A549 treated with CpdA at 1 μM for 4 hours (cell line): ENCODE measurements at places on chromosomes 16 and 17. TPM values are rescaled to one million over a fixed set of nuclear protein-coding genes. Genes with fewer than 3 reads are reported as not detected.

The PLEKHH3 gene
- total RNA-seq: 11.4 to 20.4 TPM (median 18.3 TPM) in 5 replicates

The RAMP2 gene
- total RNA-seq: 0.65 to 1.3 TPM (median 0.99 TPM) in 5 replicates

The AP1G1 gene
- total RNA-seq: 41.5 to 53.6 TPM (median 47.5 TPM) in 5 replicates

The KRTAP4-5 gene
- not detected in 5 replicates for total RNA-seq

The SULT1A1 gene
- total RNA-seq: 5.0 to 5.5 TPM (median 5.3 TPM) in 5 replicates

The C16orf92 gene
- total RNA-seq: not detected in 5 replicates

The KRTAP9-4 gene
- not detected in 5 replicates for total RNA-seq

The CD300E gene
- total RNA-seq: not detected in 5 replicates

The WDR81 gene
- total RNA-seq: 24.3 to 34.1 TPM (median 30.6 TPM) in 5 replicates

The POLG2 gene
- total RNA-seq: 16.8 to 19.2 TPM (median 16.8 TPM) in 5 replicates

The SNAI3 gene
- 0.08 to 0.21 TPM (median 0.14 TPM) in 4 of 5 replicates, not detected in the other for total RNA-seq

The KRTAP4-4 gene
- total RNA-seq: not detected in 5 replicates

The FBXW10B gene
- total RNA-seq: 2.2 to 4.2 TPM (median 3.7 TPM) in 5 replicates

The PDIA2 gene
- total RNA-seq: 0.23 to 0.89 TPM (median 0.57 TPM) in 4 of 5 replicates, not detected in the other

The USP32 gene
- 31.2 to 37.5 TPM (median 34.1 TPM) in 5 replicates for total RNA-seq

The OR1F1 gene
- 0.29 to 0.48 TPM (median 0.40 TPM) in 3 of 5 replicates, not detected in the others for total RNA-seq

The BLMH gene
- total RNA-seq: 43.5 to 54.0 TPM (median 47.6 TPM) in 5 replicates

The SP6 gene
- 2.6 to 3.0 TPM (median 2.8 TPM) in 5 replicates for total RNA-seq

The RGS11 gene
- total RNA-seq: 3.7 to 5.5 TPM (median 4.1 TPM) in 5 replicates

The KRT26 gene
- total RNA-seq: not detected in 5 replicates

The NXN gene
- 21.9 to 27.7 TPM (median 26.6 TPM) in 5 replicates for total RNA-seq

The SLC22A31 gene
- total RNA-seq: 1.1 to 1.8 TPM (median 1.3 TPM) in 5 replicates

The STH gene
- total RNA-seq: not detected in 5 replicates

The G6PC1 gene
- not detected in 5 replicates for total RNA-seq

The ZG16B gene
- total RNA-seq: 0.55 to 1.0 TPM (median 0.87 TPM) in 5 replicates

The ITGAX gene
- total RNA-seq: 1.2 to 2.4 TPM (median 1.3 TPM) in 5 replicates

The TENT4B gene
- total RNA-seq: 11.4 to 14.5 TPM (median 11.8 TPM) in 5 replicates

The ACSM5 gene
- total RNA-seq: not detected in 5 replicates

The MPV17L gene
- 3.0 to 6.4 TPM (median 4.6 TPM) in 5 replicates for total RNA-seq

The SYT17 gene
- 9.7 to 13.3 TPM (median 11.9 TPM) in 5 replicates for total RNA-seq

The TNP2 gene
- total RNA-seq: not detected in 5 replicates

The KRT12 gene
- total RNA-seq: 0.08 TPM in 1 of 5 replicates, not detected in the others

The TBC1D3I gene
- 0.09 to 0.19 TPM (median 0.15 TPM) in 3 of 5 replicates, not detected in the others for total RNA-seq

The ZNF624 gene
- 1.5 to 3.8 TPM (median 2.8 TPM) in 5 replicates for total RNA-seq

The KRTAP17-1 gene
- not detected in 5 replicates for total RNA-seq

The C17orf50 gene
- 0.23 to 0.42 TPM (median 0.30 TPM) in 5 replicates for total RNA-seq

The NEUROD2 gene
- 0.03 TPM in 1 of 5 replicates, not detected in the others for total RNA-seq

The JUP gene
- 84.4 to 128 TPM (median 119 TPM) in 5 replicates for total RNA-seq

The MT1X gene
- 152 to 245 TPM (median 180 TPM) in 5 replicates for total RNA-seq

The IRF8 gene
- total RNA-seq: 0.27 to 1.0 TPM (median 0.32 TPM) in 5 replicates

The HOXB6 gene
- 4.8 to 6.8 TPM (median 5.4 TPM) in 5 replicates for total RNA-seq

The GUCY2D gene
- total RNA-seq: 0.08 TPM in 1 of 5 replicates, not detected in the others

The UMOD gene
- not detected in 5 replicates for total RNA-seq

The CDH1 gene
- total RNA-seq: 3.6 to 4.9 TPM (median 4.4 TPM) in 5 replicates

The MMP28 gene
- 3.6 to 7.7 TPM (median 6.0 TPM) in 5 replicates for total RNA-seq

The KRTAP4-1 gene
- 0.07 to 0.56 TPM (median 0.26 TPM) in 4 of 5 replicates, not detected in the other for total RNA-seq

The NPIPB6 gene
- total RNA-seq: 1.3 to 3.3 TPM (median 2.1 TPM) in 5 replicates

The AANAT gene
- total RNA-seq: 0.25 to 0.50 TPM (median 0.31 TPM) in 4 of 5 replicates, not detected in the other

The LITAFD gene
- total RNA-seq: not detected in 5 replicates

The PRPF8 gene
- 270 to 291 TPM (median 278 TPM) in 5 replicates for total RNA-seq

The ZNF267 gene
- total RNA-seq: 7.3 to 9.9 TPM (median 9.6 TPM) in 5 replicates

The NKD1 gene
- total RNA-seq: 0.12 to 0.51 TPM (median 0.31 TPM) in 5 replicates

The LGALS9 gene
- 1.1 to 2.2 TPM (median 1.3 TPM) in 5 replicates for total RNA-seq

The DNAAF1 gene
- total RNA-seq: 0.09 to 0.50 TPM (median 0.19 TPM) in 5 replicates

The TELO2 gene
- total RNA-seq: 32.1 to 45.2 TPM (median 36.7 TPM) in 5 replicates

The PRSS22 gene
- total RNA-seq: 2.3 to 3.6 TPM (median 2.7 TPM) in 5 replicates

The TRIM65 gene
- total RNA-seq: 31.8 to 44.1 TPM (median 37.8 TPM) in 5 replicates

The MMP15 gene
- 13.7 to 21.8 TPM (median 19.8 TPM) in 5 replicates for total RNA-seq

The CDH5 gene
- total RNA-seq: 0.12 to 0.41 TPM (median 0.17 TPM) in 5 replicates

The GPRC5C gene
- 56.4 to 90.7 TPM (median 82.3 TPM) in 5 replicates for total RNA-seq
